ENCODE measurements at places on chromosomes 5 and 9.
A peak's percentile ranks its signal among the peaks of the same experiment; 100 is the strongest.

- DNase-seq, result peak; percentile 11
These were observed 24.5 kb upstream of the SARDH start for GRCh38 chr9:133762488-133763271.

DNA sequence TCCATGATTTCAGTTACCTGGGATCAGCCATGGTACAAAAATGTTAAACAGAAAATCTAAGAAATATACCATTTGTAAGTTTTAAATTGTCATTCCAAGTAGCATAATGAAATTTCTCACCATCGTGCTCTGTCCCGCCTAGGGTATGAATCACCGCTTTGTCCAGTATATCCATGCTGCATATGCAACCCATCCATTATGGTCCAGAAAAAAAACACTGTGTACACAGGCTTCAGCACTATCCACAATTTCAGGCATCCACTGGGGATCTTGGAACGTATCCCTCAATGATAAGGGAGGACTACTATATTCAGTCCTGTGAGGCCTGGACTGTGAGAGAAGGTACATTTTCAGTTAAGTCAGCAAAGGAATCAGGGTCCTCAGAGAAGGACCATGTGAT lies 37.6 kb upstream of the HNRNPA0 start:
- no peak for DNase-seq

DNA sequence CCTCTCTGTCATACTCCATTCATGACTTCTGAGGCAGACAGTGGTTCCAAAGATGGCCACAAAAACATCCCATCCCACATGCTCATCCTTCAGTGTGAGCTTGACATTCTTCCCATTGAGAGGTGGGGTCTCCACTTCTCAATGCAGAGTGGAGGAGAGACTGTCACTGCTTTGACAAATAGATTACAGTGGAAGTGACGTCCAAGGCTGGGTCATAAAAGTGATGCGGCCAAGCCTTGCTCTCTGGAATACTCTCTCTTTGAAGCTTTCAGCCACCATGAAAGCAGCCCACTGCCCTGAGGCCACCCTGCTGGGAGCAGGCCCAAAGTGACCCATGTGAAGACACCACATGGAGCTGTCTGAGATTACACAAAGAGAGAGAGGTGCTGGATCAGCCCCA lies 59.0 kb upstream of the DNAH5 start:
- no peak for DNase-seq

GRCh38 chr5:107808671-107809137 lies 138.0 kb upstream of the EFNA5 start:
- no peak for DNase-seq

DNA sequence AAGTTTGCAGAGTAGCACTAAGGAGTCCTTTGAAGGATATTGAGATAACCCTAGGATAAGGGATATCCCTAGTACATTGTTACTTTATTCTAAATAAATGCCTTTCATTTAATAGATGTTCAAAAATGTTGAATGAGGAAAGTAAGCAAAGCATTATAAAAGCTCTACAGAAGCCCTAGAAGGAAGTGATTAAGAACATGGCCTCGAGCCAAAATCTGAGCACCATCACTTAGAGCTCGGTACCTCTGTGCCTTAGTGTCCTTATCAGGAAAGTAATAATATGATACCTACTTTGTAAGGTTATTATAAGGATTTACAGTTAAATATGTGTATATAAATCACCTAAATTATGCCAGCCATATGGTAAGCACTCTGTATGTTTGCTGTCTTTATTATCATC lies 242.6 kb downstream of the KIAA0825 start:
- DNase-seq, result no peak
